ENCODE measurements at places on chromosomes 2 and 18.

DNA sequence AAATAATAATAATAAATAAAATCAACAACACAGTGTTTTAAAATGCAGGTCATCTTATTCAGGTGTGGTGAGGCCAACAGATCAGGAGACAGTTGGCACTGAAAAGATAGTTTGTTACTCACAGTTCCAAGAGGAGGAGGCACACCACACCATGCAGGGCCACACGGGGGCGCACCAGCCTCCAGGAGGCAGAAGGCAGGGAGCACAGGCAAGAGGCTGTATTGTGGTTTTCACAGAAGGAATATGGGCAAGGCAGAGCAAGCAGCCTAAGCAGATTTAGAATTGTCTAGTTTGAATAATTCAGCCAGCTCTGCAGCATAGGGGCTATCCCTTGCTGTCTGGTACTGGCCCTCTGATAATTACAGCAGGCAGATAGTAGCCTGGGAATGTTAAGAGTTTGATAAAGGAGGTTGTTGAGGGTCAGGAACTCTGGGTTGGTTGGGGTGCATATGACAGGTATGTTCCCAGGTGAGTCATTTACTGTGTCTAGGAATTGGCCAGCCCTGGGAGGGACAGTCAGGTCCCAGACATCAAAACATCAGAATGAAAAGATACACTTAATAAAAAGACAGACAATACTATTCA, 31.3 kb downstream of the KIAA2012 start:
- peak; percentile 13 for DNase-seq

DNA sequence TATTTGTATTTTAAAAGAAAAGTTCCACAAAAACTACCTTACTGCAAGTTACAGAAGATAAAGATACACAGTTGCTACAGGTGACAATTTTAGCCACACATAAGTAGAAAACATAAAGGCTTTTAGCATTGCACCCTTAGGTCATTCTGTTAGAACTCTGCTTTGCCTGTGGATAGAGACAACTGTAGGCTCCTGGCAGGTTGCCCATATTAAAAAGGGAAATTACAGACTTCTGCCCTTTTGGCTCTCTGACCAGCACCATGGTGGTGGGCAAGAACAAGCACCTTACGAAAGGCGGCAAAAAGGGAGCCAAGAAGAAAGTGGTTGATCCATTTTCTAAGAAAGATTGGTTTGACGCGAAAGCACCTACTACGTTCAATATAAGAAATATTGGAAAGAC, 223.3 kb downstream of the MC4R start:
- DNase-seq, result no peak

DNA sequence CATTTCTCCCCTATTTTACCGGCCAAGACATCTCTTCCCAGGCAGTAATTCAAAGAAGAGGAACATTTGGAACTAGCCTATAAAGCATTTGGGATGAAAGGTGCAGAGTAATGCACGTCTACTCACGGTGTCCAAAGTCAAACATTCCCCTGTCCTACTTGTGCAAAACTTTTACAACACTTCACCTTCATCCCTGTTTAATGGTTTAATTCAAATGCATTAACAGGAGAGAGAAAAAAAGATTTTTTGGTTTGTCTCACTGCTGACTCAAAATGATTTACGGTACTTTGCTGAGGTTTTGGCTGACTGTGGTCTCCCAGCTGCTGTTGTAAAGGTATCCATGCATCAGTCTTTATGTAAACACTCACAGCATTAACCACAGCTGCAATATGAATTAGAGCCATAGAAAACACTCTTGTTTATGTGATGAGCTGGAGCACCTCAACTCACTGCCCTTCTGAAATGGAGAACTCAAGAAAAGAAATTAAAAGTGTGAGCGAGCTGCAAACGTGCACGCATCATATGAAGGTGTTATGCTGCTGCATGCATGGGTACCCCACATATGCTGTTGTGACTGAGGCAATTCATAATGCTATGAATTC, 220.5 kb downstream of the PIEZO2 start:
- peak; percentile 27 for DNase-seq

GRCh38 chr2:28349546-28350165, 43.0 kb upstream of the FOSL2 start:
- no peak for DNase-seq

DNA sequence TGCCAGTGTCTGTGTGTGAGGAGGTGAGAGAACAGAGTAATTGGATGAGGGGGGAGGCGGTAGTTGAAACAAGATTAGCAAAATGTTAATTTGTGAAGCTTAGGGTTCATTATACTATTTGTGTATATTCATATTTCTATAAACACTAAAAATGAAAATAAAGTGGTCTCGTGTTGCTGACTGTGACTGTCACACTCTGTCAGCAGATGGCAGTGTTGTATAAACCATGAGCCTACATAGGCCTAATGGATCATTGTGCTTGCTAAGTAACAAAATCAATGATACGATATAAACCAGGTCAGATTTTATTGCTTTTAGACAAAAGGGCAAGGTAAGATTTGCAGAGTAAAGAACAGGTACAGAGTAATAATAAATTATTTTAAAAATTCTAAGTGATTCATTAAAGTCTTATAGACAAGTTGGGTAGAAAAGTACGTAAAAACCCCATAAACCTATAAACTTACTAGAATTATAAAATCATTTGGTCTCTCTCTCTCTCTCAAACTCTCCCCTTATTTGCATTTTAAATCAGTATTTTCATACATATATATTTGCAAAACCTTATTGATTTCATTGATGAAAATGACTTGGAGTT, 182.7 kb downstream of the RPIA start:
- peak; percentile 6 for DNase-seq

GRCh38 chr2:71830497-71831192, 317.0 kb downstream of the CYP26B1 start:
- DNase-seq, result no peak

DNA sequence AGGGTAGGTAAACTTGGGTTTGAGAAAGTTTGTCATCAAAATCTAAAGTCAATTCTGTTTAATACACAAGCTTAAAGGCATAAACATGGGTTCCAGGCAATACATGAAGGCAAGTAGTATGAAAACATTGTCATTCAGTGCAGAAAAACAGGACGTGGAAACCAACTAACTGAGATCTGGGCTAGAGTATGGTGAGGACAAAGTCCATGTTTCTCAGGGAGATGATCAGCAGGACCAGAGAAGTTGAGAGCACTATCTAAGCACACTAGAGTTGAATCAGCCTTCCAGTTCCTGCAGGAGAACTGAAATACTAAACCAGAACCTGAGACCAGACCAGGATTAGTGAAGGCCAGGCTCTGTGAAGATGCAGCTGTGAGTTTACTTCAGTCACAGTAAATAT, 302.8 kb upstream of the CRIM1 start:
- DNase-seq, result no peak

DNA sequence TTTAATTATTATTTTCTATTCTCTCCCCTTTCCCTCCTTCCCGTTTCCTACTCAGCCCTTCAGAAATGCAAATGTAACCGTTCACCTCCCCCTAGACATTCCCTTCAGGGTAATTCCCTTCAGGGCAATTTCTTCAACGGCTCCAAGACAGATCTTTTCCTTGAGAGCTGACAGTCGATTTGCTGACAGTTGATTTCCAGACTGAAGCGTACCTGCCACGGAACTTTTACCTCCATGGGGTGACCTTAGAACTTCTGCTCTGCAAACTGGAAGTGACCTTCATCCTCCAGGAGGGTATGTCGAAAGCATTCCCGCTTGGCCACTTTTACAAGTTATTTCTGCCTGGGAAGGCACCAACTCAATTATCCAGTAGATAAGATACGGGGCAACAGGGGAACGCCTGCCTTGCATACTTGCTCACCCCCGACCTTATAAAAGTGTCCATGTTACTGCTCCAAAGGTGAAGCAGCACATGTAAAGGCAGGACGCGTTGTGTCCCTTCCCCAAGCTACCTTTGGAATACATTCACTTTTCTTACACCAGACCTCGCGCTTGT, 18.5 kb downstream of the B3GNT7 start:
- DNase-seq, result no peak

DNA sequence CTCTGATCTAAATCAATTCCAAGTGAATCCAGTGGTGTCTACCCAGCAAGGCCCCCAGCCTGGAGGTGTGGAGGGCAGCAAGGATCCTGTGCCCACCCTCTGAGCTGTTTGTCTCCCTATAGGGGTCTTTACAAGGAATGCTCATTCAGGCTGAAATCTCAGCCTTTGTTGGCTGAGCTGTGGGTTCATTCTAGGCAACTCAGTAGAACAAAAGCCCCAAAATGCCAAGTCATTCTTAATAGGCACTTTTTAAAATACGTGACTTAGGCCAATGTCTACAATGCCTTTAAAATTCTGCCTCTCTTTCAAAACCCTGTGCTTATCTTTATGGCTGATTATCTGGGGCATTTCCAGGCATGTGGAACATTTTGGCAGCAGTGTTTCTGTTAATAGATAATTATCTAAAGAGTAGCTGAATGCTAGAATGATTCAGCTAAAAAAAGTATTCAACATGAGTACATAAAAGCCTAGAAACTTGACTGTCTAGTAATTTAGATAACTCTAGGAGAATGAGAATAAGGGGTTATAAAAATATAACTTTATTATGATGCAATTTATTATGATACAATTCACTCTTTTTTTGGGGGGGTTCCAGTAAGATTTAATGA, 7.4 kb downstream of the UGT1A6 start:
- DNase-seq, result no peak

GRCh38 chr2:195055996-195056395, 601.0 kb upstream of the SLC39A10 start:
- no peak for DNase-seq

DNA sequence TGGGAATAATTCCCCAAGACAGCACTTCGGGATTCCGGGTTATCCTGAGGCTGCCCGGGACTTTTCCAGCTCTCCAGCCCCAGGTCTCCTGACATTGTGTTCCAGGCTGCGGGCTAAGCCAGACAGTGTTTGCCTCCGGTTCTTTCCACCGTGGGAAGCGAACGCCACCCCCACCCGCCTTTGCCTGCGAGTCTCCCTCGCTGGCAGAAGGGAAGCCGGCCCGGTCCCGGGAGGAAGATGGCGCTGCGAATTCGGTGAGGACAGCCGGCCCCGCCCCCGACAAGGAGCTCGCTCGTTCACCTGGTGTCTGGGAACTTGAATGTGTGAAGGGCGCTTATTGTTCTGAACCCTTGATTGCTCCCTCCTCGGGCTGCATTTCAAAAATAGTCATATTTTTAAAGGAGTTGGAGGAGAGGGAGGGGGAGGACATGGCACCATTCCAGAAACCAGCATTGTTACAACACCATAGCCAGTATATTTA, 2.9 kb downstream of the LRATD1 start:
- DNase-seq, result peak; percentile 88

DNA sequence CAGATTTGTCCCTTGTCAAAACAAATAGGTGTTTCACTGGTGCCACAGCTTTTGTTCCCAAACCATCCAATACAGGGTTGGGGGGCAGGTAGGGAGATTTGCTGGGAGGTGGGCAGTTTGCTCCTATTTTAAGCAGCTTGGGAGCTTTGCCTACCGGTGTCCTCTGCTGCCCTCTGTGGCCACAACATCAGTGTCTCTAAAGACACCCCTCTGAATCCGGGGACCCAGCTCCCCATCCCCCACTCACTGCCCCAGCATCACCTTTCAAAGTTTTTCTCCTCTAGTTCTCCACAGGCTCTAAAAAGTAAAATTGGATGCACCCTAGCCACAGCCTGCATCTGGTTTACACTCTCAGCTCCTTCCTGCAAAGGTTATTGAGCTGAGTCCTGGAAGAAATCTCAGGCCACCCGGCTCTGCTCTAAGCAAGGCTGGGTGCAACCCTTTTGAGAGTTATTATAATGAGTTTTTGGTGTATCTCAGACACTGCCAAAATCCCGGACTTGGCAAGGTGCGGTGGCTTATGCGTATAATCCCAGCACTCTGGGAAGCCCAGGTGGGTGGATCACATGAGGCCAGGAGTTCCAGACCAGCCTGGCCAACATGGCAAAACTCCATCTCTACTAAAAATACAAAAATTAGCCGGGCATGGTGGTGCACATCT, 2.9 kb upstream of the EPAS1 start:
- DNase-seq, result no peak

DNA sequence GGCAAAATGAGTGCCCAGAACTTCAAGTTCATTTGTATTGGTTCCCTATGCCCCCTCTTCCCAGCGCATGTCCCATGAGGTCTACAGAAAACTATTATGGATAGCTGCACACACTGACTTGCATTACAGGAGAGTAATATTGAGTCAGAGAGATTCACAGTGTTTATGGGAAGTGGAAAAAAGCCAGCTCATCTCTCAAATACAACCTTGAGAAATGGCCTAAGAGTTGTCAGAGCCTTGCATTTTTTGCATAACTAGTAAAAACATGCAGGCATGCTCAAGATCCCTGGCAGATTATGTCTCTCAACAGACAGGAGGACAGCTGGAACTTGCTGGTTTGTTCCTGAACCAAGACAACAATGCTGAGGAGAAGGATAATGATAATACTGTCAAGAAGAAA, 1292.8 kb downstream of the DSC3 start:
- DNase-seq, result no peak

All from NCI-H510A treated with DMSO at 0.1 percent for 48 hours (cell line).